ENCODE measurements at places on chromosomes 4 and X.

DNA sequence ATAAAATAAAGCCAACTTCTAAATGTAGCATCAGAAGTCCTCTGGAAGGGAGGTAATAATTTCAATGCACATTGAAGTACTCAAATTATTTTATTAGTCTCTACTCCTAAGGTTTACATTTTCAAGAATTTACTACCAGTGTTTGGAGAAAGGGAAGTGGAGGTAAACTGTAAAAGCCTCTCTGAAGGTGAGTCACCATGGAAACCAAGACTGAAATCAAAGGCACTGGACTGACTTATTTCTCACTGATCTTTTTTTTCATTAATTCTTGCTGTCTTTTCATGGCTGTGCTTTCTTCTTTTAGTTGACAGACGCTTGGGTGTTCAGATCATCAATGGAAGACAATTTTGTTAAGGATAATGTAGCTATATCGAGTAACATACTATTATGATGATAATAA is 9.7 kb downstream of the SLC39A8 start:
- DNase-seq, result no peak

- no peak for DNase-seq
Observed at GRCh38 chr4:150242820-150243458, 164.7 kb downstream of the DCLK2 start.

GRCh38 chrX:136794080-136794479 is 13.3 kb upstream of the ARHGEF6 start:
- no peak for DNase-seq

DNA sequence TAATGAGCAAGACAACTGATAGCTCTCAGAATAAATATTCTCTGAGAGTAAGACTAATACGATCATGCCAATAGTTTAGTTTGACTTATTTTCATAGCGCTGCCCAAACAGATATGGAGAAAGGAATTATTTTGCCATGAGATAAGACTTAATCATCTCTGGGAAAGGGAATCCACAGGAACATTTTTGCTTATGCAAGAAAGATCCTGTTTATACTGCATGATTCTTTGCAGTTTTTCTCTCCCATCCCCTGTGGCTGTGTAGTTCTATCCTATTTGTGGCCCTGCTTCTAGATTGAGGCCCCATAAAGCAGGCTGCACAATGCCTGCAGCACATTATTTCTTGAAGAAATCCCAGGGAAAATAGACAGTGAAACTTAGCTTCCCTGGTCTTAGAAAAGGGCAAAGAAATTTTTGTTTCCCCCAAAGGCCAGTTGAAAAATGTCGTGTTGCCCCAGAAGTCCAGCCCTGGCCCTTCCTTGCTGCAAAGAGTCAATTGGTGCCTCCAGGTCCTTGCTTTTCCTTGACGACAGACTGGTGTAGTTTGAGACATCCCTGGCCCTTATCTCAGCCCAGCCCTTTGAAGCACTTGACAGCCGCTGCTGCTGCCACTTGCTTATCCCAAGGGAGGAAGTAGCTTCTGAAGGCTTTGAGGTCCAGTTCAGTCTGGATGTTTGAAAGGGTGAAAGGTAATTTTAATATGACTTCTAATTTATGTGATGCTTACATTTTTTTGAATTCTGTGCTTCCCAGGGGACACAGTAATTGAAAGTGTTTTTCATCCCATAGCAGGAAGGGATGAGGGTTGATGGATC is 45.0 kb upstream of the SH3RF1 start:
- no peak for DNase-seq

GRCh38 chrX:118356154-118356701 is 10.3 kb downstream of the WDR44 start:
- no peak for DNase-seq

DNA sequence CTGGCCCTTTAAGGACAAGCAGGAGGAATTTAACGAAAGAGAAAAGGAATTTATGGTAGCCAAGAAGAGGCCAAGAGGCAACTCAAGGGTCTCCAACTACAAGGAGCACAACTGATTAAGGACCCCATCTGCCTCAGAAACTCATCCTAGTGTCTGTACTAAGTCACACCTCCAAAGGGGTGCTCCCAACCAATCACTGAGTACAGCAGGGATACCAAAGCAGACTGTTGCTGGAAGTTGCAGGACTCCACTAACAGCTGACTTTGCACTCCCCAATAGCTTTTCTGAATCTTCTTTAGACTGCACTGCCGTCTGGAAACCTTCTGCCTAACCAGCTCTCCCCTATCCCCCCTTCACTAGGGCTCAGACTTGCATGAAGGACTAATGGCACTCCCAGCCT is 50.6 kb downstream of the ATP11C start:
- no peak for DNase-seq

DNA sequence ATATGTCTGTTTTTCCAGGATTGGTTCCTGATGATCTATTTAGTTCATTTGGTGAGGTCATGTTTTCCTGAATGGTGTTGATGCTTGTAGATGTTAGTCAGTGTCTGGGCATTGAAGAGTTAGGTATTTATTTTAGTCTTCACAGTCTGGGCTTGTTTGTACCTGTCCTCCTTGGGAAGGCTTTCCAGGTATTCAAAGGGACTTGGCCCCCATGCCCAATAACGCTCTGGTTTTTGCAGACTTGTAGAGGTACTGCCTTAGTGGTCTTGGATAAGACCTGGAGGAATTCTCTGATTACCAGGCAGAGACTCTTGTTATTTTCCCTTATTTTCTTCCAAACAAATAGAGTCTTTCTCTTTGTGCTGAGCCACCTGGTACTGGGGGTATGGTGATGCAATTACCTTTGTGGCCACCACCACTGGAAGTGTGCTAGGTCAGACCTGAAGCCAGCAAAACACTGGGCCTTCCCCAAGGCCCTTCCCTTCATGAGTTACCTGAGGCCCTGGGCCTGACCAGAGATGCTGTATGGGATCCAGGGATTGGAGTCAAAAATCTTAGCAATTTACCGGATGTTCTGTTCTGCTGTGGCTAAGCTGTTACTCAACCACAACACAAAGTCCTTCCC is 63.3 kb upstream of the RXFP1 start:
- no peak for DNase-seq

DNA sequence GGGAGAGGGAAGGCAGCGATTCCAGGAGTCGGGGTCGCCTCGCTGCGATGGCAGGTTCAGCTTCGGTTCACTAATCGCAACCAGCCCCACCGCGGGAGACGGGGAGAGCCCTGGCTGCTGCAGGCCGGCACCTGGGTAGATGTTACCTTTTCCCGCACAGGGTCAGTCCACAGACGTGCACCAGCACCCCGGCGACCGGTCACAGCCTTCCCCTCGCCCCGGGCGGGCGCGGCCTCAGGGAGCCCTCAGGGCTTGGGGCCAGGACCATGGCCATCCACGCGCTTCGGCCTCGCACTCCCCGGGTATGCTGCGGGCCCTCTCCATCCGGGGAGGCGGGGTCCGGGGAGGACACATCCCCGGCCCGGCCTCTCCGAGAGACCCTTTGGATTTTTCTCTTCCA is 26.1 kb upstream of the EXOC1L start:
- DNase-seq, result no peak

- no peak for DNase-seq
Observed at GRCh38 chrX:2395261-2395992, 105.3 kb downstream of the DHRSX start.

DNA sequence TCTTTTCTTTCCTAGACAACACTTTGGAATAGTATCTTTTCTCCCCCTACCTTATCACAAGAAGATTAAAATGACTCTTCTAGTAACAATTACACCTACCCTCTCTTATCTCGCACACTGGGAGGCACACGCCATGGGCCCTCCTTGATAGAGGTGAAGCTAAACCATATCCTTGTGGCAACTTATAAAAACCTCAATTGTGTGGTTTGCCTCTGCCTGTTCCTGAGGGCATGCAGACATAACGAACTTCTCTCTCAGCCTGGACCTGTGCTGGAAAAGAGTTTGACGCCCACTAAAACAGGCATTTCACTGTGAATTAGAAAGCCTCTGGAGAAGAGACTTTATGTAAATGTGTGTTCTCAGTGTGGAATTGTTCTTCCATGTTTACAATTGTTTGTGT is 141.2 kb downstream of the NDST3 start:
- no peak for DNase-seq

GRCh38 chrX:1449036-1449822 is 3.5 kb downstream of the ASMTL start:
- DNase-seq, result no peak

DNA sequence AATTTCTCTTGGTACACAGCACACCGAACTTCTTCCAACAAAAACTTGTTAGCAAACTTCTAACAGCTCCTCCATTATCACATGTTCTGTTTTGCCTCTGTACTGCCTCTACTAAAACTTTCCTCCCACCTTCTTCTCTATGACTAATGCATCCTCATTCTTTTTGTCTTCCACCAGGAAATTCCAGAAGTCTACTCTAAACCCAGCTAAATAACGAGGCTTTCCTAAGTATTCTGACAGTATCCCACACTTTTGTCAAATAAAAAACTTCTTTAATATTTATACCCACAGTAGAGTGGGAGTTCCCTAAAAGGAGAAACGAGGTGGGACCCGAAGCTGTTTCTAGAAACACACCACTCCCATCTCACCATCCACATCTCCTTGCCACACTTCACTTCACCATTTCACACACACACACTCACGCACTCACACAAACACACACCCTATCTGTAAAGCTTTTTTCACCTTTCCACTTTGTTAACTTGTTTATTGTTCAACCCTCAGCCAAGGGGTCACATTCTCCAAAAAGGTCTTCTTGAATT is 280.3 kb downstream of the ARAP2 start:
- peak; percentile 20 for DNase-seq

DNA sequence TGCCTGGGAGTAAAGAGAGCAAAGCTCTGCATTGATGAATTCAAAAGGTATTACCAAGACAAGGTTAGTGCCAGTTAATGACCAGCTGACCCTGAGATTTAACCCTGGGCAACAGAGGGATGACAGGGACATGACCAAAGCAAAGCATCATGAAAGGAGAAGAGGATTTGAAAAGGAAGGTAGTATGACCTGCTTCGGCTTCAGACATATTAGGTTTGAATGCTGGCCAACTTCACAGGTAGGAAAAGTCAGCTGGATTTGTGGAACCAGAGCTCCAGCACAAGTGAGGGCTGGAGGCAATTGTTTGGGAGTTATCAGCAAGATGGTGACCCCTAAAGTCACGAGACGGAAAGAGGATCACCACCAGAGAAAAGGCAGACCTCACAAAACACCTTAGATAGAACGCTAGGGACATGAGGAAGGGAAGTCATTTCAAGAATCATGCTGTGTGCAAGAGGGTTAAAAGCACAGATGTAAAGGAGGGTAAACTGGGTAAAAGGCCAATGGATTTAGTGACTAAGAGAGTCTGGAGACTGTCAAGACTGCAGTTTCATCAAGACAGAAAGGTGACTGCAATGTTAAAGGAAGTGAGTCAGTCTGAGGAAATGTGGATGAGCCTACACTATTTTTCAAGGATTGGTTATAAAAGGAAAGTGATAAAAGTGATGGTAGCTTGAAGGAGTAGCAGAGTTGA is 45.6 kb downstream of the SH3RF1 start:
- no peak for DNase-seq

DNA sequence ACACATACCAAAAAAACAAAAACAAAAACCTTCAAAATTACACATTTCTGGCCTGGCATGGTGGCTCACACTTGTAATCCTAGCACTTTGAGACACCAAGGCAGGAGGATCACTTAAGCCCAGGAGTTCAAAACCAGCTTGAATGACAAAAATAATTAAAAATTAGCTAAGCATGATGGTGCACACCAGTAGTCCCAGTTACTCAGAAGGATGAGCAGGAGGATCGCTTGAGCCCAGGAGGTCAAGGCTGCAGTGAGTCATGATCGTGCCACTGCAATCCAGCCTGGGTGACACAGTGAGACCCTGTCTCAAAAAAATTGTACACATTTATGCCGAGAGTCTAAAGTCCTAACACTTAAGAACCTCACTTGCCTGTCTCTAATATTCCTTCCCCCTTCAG is 18.3 kb downstream of the SLC39A8 start:
- DNase-seq, result no peak

GRCh38 chr4:10107111-10108091 is 9.2 kb downstream of the WDR1 start:
- DNase-seq, result no peak

GRCh38 chr4:124151031-124151430 is 561.5 kb downstream of the ANKRD50 start:
- DNase-seq, result no peak

GRCh38 chr4:177250056-177250696 is 59.5 kb upstream of the NEIL3 start:
- DNase-seq, result peak; percentile 34

DNA sequence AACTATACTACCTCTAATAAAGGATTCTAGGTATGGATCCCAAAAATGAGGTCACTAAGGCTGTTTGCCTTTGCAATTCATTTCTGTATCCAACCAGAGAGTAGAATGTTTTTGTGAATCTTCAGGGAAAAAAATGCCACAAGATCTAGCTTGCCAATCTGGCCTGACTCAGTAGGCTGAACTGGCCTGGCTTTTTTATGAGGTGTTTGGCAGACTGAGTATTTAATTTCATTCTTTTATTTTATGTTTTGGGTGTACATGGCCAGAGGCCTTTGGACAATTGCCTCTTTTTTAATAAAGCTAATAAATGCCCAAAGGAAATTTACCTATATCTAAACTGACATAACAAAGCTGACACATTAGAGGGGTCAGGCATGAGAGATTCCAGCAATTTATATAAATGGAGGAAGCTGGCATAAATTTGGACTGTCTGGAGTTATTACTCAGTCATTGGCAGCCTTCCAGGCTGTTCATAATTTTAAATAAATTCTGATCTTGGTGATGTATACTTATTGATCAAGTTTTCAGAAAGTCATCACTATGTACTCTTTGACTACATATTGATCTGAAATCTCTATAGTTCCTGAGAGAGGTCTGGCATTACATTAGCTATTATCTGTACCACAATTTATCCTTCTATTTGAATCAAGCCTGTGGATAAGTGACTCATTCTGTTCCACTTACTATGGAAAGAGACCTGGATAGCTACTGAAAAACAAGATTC is 376.4 kb upstream of the NOCT start:
- no peak for DNase-seq

DNA sequence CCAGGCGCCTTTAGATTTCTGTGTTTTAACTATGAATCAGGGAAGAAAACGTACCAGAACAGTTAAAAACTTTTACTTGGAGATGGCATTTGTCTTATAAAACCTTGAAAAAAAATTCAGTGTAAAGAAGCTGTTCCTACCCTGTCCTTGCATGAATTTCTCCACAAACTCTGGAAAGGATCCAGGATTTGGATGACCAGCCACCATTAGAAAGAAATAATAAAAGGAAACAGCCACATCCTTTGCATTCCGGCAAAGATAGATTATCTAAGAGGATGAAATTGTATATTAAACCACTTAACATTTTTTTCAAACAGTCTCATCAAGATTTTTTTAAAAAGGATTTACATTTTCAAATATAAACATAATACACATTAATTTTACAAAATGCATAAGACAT is 10.6 kb downstream of the SULT1E1 start:
- DNase-seq, result no peak

GRCh38 chr4:46386570-46386969 is 3.4 kb downstream of the GABRA2 start:
- peak; percentile 17 for DNase-seq

- no peak for DNase-seq
Observed at GRCh38 chr4:150590631-150591030, 8.7 kb downstream of the MAB21L2 start.

- DNase-seq, result no peak
Observed at GRCh38 chr4:20395160-20395773, 143.6 kb downstream of the SLIT2 start.

- DNase-seq, result no peak
Observed at GRCh38 chrX:78330540-78330939, 3.1 kb upstream of the CYSLTR1 start.
